ENCODE measurements at places on chromosomes 12 and 14. TPM values are rescaled to one million over a fixed set of nuclear protein-coding genes. Genes with fewer than 3 reads are reported as not detected.

TEX52 gene
- not detected for polyA plus RNA-seq

LRRC43 gene
- 0.21 TPM for polyA plus RNA-seq

TEAD4 gene
- polyA plus RNA-seq, result 4.2 TPM

DPF3 gene
- 0.16 TPM for polyA plus RNA-seq

TMEM52B gene
- polyA plus RNA-seq, result 0.04 TPM

CRIP1 gene
- 99.3 TPM for polyA plus RNA-seq

CPNE6 gene
- polyA plus RNA-seq, result not detected

NEUROD4 gene
- not detected for polyA plus RNA-seq

ADAMTS20 gene
- polyA plus RNA-seq, result not detected

SDR9C7 gene
- polyA plus RNA-seq, result 16.8 TPM

KCNMB4 gene
- polyA plus RNA-seq, result 0.33 TPM

ART4 gene
- polyA plus RNA-seq, result 0.05 TPM

CABP1 gene
- polyA plus RNA-seq, result 1.1 TPM

RNASE2 gene
- polyA plus RNA-seq, result 0.46 TPM

PMCH gene
- polyA plus RNA-seq, result not detected

CLEC2A gene
- polyA plus RNA-seq, result not detected

SERPINA5 gene
- 0.16 TPM for polyA plus RNA-seq

SIX1 gene
- not detected for polyA plus RNA-seq

POTEG gene
- polyA plus RNA-seq, result not detected

HCAR2 gene
- polyA plus RNA-seq, result 53.2 TPM

P2RX2 gene
- polyA plus RNA-seq, result 1.4 TPM

MMP17 gene
- polyA plus RNA-seq, result 2.0 TPM

PNN gene
- 40.5 TPM for polyA plus RNA-seq

CALM1 gene
- polyA plus RNA-seq, result 518 TPM

OR6S1 gene
- not detected for polyA plus RNA-seq

CCDC38 gene
- polyA plus RNA-seq, result not detected

DPPA3 gene
- not detected for polyA plus RNA-seq

KRT71 gene
- polyA plus RNA-seq, result not detected

PKP2 gene
- polyA plus RNA-seq, result 6.5 TPM

CDKN1B gene
- polyA plus RNA-seq, result 17.5 TPM

GLIPR1L2 gene
- polyA plus RNA-seq, result 0.14 TPM

NANOG gene
- 0.02 TPM for polyA plus RNA-seq

INHBC gene
- not detected for polyA plus RNA-seq

MBD6 gene
- polyA plus RNA-seq, result 14.7 TPM

RNFT2 gene
- 0.28 TPM for polyA plus RNA-seq

RILPL2 gene
- polyA plus RNA-seq, result 2.3 TPM

OR4E2 gene
- not detected for polyA plus RNA-seq

SLCO1C1 gene
- polyA plus RNA-seq, result 0.04 TPM

ACSS3 gene
- 0.31 TPM for polyA plus RNA-seq

HOXC5 gene
- polyA plus RNA-seq, result 0.96 TPM

C12orf50 gene
- not detected for polyA plus RNA-seq

NKX2-1 gene
- polyA plus RNA-seq, result not detected

COX8C gene
- polyA plus RNA-seq, result not detected

SARNP gene
- 56.2 TPM for polyA plus RNA-seq

PRR4 gene
- 2.1 TPM for polyA plus RNA-seq

FGF23 gene
- not detected for polyA plus RNA-seq

SERPINA9 gene
- not detected for polyA plus RNA-seq

LDHB gene
- 92.1 TPM for polyA plus RNA-seq

MYL2 gene
- polyA plus RNA-seq, result 0.92 TPM

BBOF1 gene
- 2.4 TPM for polyA plus RNA-seq

TAS2R31 gene
- 0.16 TPM for polyA plus RNA-seq

PIWIL1 gene
- not detected for polyA plus RNA-seq

FOXA1 gene
- 9.5 TPM for polyA plus RNA-seq
